Stimulated activated CD8-positive, alpha-beta memory T cell treated with anti-CD3 and anti-CD28 coated beads, Interleukin-15, amount 100 ng/mL, for 48 hours (primary cell): ENCODE measurements at places on chromosomes 6 and 20.

DNA sequence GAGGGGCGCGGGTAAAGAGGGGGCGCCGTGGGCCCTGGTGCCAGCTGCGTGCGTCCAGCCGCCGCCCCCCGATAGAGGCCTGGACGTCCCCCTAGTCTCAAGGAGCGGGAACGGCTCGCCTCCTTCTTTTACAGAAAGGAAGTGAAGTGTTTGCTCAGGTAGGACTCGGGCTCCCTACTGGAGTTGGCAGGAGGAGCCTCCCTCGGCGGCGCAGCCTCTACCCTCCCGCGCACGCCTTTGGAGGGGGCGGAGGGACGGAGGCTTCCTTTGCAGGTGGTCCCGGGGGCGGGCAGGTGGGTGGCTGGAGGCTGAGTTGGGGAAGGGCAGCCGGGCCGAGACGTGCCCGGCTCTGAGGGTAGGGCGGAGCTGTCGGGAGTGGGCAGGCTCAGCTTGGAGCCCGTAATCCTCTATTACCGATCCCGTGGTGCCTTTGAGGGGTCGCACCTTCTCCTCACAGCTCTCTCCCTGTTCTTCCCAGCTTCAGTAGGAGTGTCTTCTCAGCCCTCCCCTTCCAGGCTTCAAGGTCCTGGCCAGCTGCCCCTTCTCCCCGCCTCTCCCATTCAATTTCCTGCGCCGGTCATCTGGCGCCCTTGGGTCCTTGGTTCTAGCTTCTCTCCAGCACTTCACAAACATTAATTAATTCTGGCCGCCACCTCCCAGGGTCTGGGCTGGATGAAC, 728 bp downstream of the ITPR3 start:
- DNase-seq, result peak; percentile 18

GRCh38 chr20:58421497-58421850, 32.4 kb downstream of the VAPB start:
- no peak for DNase-seq

- no peak for DNase-seq
Observed at GRCh38 chr6:17012421-17013225, 89.2 kb upstream of the STMND1 start.

DNA sequence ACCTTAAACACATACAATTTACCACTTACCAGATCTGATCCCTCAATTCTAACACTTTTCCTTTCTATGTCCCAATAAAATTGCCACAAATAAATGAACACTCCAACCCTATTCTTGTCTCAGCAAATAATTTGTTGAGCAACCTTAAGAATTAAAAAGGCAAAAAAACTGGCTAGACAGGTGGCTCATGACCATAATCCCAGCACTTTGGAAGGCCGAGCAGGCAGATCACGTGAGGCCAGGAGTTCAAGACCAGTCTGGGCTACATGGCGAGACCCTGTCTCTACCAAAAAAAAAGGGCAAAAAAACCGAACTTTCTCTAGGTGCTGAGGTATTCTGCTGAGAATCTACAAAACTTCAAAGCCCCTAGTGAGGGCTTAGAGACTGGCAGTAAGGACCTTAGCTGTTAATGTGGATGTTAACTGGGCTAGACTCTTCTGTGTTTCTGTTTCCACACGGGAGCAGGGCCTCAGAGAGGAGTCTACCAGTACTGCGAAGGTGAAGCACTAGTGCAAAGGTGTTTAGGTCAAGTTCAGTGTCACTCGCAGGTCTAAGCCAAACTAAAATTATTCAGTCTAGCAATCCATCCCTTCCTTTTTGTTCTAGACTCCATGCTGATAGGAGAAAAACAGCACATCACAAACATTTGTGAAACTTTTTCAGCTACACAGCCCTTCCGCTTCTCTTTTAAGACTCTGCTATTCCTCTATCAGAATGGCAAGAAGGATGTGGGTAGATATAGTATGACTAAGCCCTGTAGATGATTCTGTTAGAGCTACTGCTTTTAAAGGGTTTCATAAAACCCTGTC, 2.6 kb downstream of the FASTKD5 start:
- no peak for DNase-seq

- DNase-seq, result no peak
Observed at GRCh38 chr20:528923-529604, 14.5 kb downstream of the CSNK2A1 start.

DNA sequence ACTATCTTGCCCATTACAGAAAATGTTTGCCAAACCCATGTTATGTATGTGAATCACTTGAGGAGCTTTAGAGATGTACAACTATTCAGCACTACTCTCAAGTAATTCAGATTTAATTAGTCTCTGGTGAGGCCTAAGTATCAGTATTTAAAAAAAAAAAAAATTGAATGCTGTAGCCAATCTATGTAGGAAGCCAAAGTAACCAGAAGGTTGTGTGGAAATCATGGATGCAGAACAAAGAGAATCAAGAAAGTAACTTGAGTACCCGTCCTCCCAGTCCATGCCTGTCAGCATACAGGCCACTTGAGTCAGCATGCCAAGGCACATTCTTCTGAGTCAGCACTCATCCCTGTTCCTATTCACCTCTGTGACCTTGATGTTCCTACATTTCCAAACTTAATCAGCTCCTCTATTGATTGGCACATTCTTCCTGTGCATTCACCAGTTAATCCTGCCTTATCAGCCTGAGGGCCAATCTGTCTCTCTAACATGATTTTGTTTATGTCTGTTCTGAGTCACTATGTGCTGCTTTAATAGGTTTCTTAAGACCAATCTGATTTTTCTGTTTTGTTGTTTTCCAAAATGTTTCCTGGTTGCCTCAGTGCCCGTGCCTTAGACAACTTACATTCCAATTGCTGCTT, 165.6 kb downstream of the KCNQ5 start:
- DNase-seq, result no peak

GRCh38 chr6:126535138-126535537, 195.2 kb downstream of the CENPW start:
- no peak for DNase-seq

DNA sequence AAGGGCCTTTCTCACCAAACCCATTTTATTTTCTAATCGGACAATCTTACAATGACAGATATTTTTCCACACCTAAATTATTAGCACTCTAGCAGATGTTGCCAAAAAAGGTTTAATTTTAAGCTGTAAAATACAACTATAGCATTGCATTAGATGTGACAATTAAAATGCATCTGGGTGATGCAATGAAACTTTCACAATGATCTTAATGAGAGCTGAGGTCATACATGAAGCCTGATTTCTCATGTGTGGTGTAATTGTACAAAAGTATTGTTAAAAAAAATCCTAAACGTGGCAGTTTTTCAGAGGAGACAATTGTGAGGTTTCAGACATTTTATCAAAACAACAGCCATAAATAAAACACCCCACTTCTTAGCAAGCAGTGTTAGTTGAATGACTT, 606.0 kb downstream of the HDGFL1 start:
- DNase-seq, result no peak

GRCh38 chr6:83853178-83854000, at the start of gene RIPPLY2:
Gene RIPPLY2 (plus strand): TSS chr6:83853360. CDS start chr6:83853417, 57 bp downstream.
- no peak for DNase-seq

- DNase-seq, result no peak
Observed at GRCh38 chr20:48523191-48523995, 304.4 kb downstream of the PREX1 start.

- DNase-seq, result no peak
Observed at GRCh38 chr6:108323710-108324466, 29.0 kb downstream of the AFG1L start.

- DNase-seq, result no peak
Observed at GRCh38 chr6:130409418-130410100, 43.7 kb downstream of the TMEM200A start.

- DNase-seq, result peak; percentile 52
Observed at GRCh38 chr20:31674895-31675827, 37.4 kb downstream of the COX4I2 start.

DNA sequence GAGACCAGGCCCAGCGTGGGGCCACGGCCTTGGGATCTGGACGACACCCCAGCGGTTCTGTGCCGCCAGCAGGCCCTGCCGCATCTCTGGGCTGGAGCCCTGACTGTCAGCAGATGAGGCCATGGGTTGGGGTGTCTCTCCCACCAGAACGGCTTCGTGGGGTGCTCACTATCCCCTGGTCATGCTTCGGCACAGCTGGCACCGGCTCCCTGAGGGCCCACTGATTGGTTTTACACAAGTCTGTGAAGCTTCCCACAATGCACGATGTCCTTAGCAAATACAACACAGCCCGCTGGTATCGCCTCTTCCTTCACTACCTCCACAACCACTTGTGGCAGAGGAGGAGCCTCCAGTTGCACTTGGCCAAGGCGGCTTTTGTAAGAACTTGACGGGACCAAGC, 94.3 kb downstream of the THBS2 start:
- no peak for DNase-seq

GRCh38 chr6:45714741-45715507, 300.7 kb downstream of the CLIC5 start:
- DNase-seq, result no peak

DNA sequence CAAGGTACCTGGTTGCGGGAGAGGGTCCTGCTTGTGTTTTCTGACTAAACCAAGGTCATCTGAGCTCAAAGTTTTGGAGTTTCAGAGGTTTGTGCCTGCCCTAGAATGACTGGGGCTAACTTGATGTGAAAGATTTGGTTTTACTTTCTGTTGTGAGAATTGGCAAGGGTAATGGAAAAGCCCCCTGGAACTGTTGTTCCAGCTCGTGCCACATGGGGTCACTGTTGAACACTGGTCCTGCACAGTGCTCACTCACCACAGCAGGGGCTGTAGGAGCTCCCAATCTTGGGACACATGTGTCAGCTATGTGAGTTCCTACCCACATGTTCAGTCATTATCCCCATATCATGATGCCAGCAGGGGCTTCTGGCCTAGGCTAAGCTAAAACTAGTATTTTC, 6.5 kb downstream of the TGM6 start:
- DNase-seq, result peak; percentile 38

DNA sequence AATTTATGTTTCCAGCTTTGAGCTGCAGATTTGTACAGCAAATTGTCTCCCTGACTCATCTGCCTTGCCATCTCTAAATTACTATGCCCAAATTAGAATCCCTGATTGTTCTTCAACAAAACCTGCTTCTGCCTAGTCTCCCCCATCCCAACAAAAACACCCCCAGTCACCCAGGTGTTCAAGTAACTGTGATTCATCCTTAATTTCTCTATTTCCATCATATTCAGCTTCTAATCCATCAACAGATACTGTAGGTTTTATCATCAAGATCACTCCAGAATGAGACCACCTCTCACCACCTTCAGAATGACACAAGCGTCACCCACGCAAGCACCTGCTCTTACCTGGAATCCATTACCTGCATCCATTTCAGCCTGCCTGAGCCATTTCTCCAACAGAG, 498.5 kb downstream of the PRKN start:
- DNase-seq, result no peak

- DNase-seq, result no peak
Observed at GRCh38 chr20:5863040-5863833, 87.1 kb downstream of the TRMT6 start.

- no peak for DNase-seq
Observed at GRCh38 chr20:46037036-46037435, 8.0 kb downstream of the SLC12A5 start.

GRCh38 chr20:21228511-21228910, 74.6 kb upstream of the XRN2 start:
- no peak for DNase-seq

DNA sequence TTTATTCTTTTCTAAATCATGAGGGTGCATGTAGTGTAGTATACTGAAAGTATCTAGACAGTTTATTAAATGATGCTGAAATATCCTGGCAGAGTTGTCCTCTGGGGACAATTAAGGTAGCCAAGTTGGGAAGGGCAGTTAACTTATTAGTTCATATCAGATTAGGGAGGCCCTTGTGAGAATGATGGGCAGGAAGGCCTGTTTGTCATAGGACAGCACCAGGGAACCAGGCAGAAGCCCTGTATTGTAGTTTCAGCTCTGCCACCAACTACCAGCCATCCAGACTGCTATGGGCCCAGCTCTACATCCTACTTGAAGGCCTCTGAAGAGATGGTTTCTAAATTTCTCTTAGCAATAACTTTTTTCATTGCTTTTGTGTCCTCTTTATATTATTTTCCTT, 4.0 kb downstream of the MYLIP start:
- DNase-seq, result no peak

DNA sequence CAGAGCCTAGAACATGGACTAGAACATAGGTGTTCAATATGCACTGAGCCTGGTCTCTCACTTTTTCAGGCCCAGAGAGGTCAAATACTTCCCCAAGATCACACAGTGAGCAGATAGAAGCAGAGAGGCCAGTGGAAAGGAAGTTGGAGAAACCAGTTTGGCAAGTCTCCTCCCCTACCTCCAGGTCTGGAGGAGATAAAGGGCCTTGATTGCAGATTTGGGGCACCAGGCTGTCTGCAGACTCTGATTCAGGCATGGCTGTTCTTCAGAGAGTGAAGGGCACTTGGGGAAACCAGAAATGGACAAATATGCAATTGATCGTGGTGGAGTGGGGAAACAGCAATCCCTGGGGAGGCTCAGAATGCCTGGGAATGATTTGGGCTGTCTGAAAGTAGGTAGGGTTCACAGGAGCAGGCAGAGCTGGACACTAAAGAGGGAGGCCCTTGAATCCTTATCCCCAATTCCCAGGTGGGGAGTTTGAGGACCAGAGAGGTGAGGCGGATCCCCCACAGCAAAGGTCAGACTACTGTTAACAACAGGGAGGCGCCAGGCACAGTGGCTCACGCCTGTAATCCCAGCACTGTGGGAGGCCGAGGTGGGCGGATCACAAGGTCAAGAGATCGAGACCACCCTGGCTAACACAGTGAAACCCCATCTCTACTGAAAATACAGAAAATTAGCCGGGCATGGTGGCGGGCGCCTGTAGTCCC, 2.3 kb downstream of the PEDS1 start:
- no peak for DNase-seq

DNA sequence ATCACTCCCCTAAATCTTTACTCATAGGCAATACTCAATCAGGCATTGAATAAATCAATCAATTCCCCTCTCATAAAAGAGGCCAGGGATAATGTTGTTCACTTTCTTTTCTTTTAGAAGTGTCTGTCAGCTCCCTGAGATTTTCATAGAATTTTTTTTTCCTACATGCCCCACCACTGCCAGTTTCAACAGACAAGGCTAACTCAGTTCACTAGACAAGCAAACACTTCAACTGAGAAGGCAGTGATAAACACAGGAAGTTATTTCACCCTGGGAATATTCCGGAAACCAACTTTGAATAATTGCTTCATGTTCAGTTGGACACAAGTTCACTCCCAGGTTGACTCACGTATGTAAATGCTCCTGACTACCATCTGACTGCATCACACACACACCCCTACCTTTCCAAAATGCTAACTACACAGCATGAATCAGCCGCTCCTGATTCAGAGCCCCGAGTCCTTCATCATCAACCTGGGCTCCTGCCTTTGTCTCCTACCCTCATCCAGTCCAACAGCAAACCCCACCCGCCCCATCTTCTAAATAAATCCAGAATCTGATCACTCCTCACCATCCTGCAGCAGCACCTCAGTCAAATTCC, 143.9 kb downstream of the BCAS1 start:
- DNase-seq, result peak; percentile 21

- no peak for DNase-seq
Observed at GRCh38 chr6:47405273-47405672, 72.3 kb upstream of the CD2AP start.

- no peak for DNase-seq
Observed at GRCh38 chr20:31617432-31618104, 12.5 kb downstream of the ID1 start.

DNA sequence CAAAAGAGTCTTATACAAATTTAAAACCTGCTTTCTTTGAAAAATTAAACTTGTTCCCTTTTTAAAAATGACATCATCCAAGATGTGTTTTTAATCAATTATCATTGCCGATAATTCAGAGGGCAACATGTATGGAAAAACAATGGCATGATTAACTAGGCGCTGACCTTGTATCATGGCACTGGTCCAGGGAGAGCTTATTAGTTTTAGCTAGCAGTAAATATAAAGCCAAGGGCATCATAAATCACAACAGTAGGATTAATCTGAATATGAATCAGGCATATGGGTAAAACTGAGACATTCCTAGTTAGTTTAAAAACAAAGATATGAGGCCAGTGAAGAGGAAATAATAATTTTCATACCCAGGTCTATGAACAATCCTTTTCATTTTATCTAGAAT, 374.0 kb downstream of the HDGFL1 start:
- no peak for DNase-seq
